ENCODE measurements at places on chromosomes 4 and X. TPM values are rescaled to one million over a fixed set of nuclear protein-coding genes. Genes with fewer than 3 reads are reported as not detected.

GRCh38 chr4:28913466-28913865, 1806.7 kb upstream of the PCDH7 start:
- no peak for DNase-seq

Gene CSAG1
- not detected for polyA plus RNA-seq

DNA sequence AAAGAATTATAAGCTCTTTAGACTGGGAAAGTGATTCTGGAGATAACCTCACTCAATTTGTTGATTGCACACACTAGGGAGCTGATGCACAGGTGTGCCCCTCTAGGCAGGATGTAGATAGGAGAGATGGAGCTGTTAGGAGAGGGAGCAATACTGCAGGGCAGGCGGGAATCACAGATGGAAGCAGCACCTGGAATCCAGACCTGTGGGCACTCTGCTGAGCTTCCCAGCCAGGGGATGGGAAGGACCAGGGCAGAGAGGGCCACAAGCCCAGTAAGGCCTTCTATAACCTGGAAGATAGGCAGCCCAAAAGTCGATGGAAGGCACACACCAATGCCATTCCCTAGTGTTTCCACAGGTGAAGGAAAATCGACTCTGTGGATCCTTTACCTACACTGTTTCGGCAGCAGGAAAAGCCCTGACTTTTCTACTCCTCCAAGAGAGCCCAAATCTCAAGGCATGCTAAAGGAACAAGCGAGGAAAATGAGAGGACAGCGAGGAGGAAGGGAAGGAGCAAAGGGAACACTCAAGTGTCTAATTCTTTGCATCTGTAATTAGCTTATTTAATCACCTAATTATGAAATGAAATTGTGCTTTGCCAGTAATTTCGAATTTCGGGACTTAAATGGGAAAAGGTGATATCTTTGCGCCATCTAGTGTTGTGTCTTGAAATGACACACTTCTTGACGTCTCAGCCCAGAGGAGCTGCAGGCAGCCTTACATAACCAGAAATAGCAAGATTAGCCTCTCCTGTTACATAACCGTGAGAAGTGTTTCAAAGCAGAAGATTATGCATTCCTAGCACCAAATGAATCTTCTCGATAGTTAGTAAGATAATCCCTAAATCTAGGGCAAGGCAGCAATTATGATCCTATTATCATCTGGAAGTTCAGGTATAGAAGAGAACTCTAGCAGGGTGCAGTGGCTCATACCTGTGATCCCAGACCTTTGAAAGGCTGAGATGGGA, 31.0 kb upstream of the TLR3 start:
- DNase-seq: peak; percentile 80

Gene TBX22
- polyA plus RNA-seq: not detected

GRCh38 chr4:82614838-82615449, 53.2 kb upstream of the TMEM150C start:
- DNase-seq: no peak

DNA sequence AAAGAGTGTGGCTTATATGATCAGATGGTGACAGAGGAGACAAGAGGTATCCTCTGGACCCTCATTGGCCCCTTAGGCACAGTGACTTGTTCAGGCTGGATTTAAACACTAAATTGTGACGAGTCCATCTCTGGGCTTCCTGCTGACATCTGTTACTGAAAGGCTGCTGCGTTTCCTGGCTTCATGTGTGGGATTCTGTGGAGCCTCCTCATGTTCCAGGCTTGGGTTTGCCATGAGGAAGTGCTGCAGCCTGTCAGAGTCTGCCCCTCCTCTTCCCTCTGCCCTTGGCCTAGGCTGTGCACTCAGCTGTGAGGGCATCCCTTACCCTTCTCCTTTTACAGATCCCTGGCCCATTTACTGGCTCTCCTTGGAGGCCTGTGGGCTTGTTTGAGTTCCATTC, 159.1 kb upstream of the TTC29 start:
- no peak for DNase-seq

GRCh38 chr4:169438057-169438480, 167.3 kb upstream of the SH3RF1 start:
- no peak for DNase-seq

DNA sequence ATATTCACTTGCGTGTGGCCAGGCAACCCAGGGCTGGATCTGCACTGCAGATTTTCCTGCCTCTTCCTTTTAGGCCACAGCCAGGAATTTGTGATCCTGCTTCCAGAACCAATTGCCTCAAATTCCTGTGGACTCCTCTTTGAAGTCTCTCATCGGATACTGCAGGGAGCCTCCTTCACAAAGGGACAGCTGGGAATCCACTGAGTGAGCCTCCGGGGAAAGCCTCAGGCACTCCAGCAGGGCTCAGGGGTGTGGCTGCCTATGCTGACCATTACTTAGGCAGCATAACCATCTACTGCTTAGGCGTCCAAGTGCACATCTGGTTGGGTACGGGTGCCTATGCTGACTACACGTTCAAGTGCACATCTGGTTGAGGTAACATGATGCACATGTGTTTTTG, 321.5 kb downstream of the NLGN4X start:
- no peak for DNase-seq

GRCh38 chrX:74458736-74459135, 37.4 kb downstream of the SLC16A2 start:
- peak; percentile 77 for DNase-seq

Gene PCDH19
- not detected for polyA plus RNA-seq

DNA sequence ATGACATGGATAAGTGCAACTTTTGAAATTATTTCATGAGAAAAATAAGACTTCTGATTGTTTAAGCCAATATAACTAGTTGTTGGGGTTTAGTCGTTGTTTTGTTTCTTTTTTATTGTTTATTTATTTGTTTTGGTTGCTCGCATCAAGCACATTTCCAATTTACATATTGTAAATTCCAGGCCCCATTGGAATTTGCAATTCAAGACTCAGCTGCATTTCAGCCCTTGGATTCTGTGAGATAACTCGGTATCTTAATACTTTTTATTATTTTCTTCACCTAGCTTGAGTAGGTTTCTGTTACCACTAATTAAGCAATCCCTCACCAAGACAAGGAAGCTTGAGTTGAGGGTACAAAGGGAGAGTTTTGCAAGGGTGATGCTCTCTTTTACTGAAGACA, 318.3 kb upstream of the GATB start:
- DNase-seq: no peak

GRCh38 chrX:11499076-11500044, 166.4 kb downstream of the ARHGAP6 start:
- DNase-seq: peak; percentile 78

Gene FRAS1
- 0.01 TPM for polyA plus RNA-seq

- DNase-seq: peak; percentile 38
Observed at GRCh38 chr4:40856840-40857362, 107.1 kb downstream of the NSUN7 start.

Gene RHOXF1
- not detected for polyA plus RNA-seq

DNA sequence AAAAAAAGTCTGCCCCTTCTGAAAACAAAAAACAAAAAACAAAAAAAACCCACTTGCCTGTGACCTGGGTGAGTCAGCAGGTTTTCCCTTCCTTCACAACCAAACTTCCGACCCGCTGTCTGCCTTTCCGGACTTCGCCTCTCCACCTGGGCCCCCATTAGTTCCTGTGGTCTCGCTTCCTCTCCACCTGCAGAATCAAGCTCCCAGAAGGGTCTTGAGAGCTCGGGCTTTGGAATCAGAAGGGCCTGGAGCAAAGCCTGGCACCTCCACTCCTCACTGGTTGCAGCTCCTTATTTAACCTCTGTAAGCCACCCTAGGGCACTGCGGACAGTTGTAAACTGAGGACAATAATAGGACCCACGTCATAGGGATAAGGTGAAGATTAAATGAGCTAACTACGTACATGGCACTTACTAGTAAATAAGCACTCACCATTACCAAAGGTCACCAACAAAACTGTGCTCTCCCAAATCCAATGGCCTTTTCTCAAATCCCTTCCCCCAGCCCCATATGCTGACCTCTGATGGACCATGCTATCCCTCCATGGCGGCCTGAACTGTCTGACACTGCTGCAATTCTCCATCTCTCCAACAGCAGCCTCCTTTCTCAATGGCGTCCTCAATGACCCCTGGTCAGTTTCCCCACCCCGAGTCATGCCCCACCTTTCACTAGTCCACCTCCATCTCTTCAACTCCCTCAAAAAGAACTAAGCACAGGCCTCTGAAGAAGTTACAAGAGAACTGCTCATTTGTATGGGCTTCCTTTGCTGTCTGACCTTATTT, 64.2 kb downstream of the IRF2 start:
- DNase-seq: no peak

DNA sequence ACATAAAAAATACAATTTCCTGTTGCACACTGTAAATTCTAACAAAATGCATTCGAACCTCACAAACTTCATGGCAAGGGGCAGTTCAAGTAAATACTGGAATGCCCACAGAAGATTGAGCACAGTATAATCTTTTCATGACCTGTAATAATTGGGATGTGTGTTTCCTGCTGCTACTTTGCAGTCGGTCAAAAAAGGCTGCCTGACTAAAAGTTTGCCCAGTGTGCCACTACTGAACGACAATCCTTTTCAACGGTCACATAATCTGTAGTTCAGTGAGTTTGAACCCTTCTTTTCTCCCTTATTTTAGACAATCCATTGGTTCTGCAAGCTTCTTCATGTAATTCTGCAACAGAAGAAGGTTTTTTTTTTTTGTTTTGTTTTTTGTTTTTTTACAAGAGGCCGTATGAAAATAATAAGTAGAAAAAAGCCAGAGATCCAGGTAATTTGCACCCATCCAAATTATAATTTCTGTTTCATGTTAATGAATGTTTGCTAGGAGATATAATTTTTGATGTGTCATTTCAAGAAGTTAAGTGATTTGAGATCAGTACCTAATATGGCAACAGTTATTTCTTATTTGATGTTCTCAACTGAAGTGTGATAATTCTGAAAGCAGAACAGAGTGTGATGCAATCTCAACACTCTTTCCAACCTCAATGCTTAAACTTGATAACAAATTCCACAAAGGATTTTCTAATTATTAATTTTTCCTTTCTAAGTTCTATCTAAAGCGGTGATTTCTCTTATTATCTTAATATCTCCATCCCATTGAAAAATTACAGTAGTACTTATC, 237.6 kb downstream of the FSTL5 start:
- no peak for DNase-seq

Gene ADAD1
- not detected for polyA plus RNA-seq

DNA sequence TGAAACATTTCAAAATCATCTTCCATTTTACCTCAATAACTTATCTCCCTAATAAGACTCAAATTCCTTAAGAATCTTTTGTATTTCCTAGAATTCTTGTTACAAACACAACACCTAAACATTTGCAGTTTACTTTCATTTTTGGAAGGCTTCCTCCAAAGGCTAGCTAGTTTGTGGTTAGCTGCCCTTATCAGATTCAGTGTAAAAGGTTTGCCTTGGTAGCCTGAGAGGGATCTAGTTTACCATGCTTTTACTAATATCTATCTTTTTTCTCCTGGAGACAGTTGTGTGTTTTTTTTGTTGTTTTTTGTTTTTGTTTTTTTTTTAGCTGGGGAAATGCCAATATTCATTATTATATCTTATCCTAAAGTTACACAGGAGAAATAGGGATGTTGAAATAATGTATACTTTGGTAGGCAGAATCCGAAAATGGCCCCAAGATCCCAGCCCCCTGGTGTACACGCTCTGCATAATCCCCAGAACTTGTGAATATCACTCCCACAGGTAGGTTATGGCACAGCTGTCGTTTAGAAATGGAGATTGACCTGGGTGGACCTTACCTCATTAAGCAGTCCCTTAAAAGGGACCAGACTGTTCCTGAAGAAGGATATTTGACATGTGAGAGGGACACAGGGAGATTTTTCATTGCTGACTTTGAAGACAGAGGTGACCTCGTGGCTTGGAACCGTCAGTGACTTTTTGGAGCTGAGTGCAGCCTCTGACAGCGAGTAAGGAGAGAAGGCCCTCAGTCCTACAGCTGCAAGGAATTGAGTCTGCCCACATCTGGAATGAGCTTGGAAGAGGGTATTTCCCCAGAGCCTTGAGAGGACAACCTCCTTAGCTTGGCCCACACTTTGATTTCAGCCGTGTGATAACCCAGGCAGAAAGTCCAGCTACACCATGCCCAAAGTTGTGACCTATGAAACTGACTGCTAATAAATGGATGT, 33.4 kb downstream of the SEPTIN11 start:
- peak; percentile 54 for DNase-seq

All from IMR-90 (cell line).